Pons (tissue), 1 donor: ENCODE measurements at places on chromosomes 7 and 10.

DNA sequence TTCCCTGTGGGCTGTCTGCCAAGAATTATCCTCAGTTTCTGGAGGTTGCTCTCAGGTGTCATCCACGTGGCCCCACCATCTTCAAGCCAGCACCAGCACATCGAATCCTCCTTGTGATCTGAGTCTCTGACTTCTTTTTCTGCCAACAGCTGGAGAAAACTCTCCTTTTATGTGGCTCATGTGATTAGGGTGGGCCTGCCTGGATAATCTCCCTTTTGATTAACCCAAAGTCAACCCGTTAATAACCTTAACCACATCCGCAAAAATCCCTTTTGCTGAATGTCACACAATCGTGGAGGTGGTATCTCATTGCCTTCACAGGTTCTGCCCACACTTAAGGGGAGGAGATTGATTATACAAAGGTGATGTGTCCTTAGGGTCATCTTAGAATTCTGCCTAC is 73.8 kb downstream of the LRGUK start:
- DNase-seq, result no peak

- DNase-seq, result no peak
These were observed 30.2 kb upstream of the IKZF1 start for GRCh38 chr7:50274361-50274760.

DNA sequence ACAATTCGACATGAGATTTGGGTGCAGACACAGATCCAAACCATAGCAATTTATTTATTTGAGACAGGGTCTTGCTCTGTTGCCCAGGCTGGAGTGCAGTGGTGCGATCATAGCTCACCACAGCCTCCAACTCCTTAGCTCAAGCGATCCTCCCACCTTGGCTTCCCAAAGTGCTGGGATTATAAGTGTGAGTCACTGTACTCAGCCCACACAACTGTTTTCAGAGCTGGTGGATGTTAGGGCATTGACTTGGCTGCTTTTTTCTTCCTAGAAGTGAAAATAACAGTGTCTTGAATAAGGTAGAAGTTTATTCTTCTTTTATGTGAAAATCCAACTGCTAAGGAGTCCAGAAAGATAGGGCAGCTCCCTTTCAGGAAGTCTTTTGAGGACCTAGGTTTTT is 132.1 kb downstream of the CCDC3 start:
- DNase-seq, result no peak

- no peak for DNase-seq
These were observed 48.8 kb upstream of the EXOC6 start for GRCh38 chr10:92799568-92799967.

GRCh38 chr7:11709196-11709595 is 122.8 kb downstream of the THSD7A start:
- no peak for DNase-seq

- DNase-seq, result no peak
These were observed 2.7 kb downstream of the NOS3 start for GRCh38 chr7:150993511-150993910.

GRCh38 chr10:122056431-122057094 is 67.6 kb downstream of the TACC2 start:
- no peak for DNase-seq

- no peak for DNase-seq
These were observed 40.9 kb upstream of the FRMD4A start for GRCh38 chr10:14371581-14371980.

- no peak for DNase-seq
These were observed at the start of gene MACC1 for GRCh38 chr7:20217193-20217948. Gene MACC1, minus strand, starts transcription at chr7:20217384. Its CDS starts 55,522 bp downstream, at chr7:20161862.

DNA sequence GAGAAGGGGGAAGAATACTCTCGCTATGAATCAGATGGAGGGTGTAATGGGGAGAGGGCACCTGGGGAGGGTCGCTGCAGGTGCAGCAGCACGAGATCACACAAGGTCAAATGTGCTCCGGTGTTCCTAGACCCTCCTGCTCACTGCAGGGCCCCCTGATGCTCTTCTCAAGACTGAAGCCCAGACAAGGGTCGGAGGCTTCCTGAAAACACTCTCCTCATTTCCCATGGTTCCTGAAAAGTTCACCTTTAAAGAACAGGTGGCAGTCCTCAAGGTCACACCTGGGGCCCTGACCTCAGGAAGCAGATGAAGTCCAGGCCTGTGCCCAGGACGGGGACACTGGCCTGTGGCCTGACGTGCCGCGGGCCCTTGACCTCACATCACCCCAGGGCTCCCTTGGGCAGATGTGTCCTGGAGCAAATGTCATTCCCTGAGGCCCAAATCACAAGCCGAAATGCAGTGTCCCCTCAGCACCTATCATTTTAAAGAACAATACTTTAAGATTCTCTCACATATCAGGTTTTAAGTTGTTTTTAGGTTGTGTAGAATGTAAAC is 289.8 kb downstream of the GLRX3 start:
- no peak for DNase-seq

- no peak for DNase-seq
These were observed 174.6 kb upstream of the ITGB1 start for GRCh38 chr10:33132626-33133025.

- no peak for DNase-seq
These were observed 11.3 kb downstream of the JAKMIP3 start for GRCh38 chr10:132077091-132077490.

DNA sequence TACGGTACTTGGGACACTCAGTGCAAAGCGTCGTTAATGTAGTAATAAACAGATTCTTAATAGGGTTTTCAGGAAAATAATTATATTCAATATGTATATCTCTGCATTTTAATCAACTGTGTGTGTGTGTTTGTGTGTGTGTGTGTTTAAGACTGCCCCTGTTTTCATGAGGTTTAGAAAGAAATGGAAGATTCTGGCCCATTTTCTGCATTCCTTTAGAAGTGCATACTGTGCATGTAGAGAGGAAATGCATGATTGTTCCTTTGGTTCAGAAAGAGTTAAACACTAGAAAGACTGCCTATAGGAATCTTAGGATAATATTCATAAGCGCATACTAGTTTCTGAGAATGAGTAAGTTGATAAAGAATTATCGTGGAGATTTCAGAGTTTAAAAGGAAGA is 975 bp downstream of the CNTNAP2 start:
- no peak for DNase-seq

GRCh38 chr10:100364735-100365391 is 17.8 kb downstream of the SCD start:
- peak; percentile 75 for DNase-seq

DNA sequence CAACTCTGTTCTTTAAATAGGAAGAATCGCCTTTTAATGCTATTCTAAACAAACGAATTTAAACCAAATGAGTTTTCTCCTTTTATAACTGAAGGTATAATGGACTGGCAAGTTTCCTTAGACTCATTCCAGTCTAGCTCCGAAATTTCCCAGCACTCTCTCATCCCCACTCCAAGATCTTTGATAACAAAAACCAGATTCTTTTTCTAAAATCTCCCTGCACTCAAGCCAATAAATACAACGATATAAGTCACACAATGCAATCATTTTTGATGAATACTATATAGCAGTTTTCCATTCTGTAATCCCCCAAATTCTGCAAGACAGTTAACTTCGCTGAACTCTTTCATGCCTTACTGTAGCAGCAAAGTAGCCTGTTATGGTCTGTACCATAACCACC is 1.9 kb downstream of the OGA start:
- DNase-seq, result no peak

DNA sequence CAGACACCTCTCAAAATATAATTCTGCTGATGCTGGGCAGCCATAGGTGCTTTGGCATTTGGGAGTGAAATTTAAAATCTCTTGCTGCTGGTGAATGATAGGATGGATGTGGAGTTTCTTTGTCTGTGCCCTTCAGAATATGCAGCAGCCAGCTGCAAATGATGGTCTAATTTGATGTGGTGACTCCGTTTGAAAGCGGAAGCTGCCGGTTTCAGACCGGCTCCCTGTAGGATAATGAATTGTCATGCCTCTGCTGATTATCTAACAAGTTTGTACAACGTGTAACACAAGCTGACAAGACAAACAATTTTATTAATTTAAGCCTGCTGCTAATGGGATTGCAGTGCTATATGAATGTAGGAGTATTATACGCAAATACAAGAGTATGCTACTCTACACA is 103.5 kb downstream of the SND1 start:
- DNase-seq, result peak; percentile 70

DNA sequence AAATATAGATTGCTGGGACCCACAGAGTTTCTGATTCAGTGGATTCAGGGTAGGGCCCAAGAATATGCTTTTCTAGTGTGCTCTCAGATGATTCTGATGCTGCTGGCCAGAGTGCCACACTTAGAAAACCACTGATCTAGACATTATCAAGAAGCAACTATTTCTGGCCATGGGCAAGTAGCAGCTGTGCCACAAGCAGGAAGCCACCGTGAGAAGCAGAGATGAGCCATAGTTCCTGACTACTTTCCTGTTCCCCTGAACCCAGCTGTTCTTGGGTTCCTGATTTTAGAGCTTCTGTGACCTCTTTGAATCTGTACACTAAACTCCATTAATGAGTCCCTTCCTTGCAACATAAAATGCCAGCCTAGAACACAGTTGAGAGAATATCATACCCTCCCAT is 38.1 kb upstream of the PIK3AP1 start:
- peak; percentile 47 for DNase-seq

DNA sequence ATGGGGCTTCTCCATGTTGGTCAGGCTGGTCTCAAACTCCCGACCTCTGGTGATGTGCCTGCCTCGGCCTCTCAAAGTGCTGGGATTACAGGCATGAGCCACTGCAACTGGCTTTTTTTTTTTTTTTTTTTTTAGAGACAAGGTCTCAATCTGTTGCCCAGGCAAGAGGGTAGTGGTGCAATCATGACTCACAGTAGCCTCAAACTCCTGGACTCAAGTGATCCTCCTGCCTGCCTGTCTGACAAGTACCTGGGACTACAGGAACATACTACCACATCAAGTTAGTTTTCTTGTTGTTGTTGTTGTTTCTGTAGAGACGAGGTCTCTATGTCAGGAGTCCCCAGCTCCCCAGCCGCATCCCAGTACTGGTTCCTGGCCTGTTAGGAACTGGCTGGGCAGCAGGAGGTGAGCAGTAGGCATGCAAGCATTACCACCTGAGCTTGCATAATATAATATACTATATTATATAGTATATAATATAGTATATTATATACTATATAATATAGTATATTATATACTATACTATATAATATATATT is 55.7 kb downstream of the TPK1 start:
- no peak for DNase-seq

GRCh38 chr10:4802711-4803487 is 23.1 kb upstream of the AKR1E2 start:
- no peak for DNase-seq

DNA sequence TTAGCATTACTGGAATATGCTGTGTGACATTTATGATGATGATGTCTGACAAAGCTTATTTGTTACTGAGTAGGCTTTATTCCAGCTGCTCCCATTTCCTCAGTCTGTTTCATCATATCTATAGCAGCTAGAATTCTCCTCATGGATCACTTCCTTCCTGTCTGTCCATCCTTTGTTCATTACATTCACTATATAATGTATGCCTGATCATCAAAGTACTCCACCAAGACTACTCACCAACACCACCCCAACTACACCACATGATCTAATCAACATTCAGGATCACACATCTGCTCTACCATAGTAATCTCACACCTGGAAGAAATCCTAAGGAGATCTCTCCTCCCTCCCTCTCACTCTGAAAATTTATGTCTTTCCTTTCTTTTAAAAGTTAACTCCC is 61.3 kb downstream of the APBB1IP start:
- no peak for DNase-seq

DNA sequence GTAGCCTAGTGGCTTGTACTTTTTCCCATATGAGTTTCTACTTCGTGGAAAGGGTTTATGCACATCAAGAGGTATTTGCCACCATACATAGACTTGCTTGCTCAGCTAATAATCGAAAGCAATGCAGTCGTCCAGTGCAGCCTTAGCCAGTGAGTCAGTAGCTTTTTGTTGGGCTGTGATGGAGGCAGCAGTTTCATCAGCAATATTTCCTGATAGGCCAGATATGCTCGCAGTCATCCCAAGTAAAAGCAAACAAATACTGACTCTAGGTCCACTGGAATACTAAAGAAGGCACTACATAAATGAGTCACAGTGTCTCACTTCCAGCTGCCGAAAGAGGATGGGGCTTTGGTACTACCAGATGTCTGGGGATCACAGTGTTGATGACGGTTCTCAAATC is 2.1 kb upstream of the BNIP3 start:
- DNase-seq, result no peak

DNA sequence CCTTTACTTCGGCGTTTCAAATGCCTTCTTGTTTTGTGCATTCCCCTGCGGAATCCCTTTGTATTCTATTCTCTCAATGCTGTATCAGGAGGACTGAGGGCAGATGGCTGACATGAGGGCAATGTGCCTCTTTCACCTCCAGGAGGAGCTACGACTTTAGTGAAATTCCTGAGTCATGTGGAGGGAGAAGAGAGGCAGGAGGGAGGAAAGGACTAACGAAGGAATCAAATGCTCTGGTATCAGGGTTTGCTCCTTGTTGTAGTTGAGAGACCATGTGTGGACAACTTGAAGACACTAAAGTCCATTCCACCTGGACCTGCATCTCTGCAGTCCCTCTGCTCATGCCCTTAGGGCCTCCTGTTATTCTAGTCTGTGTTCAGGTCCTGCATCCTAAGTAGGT is 40.2 kb upstream of the PRSS58 start:
- no peak for DNase-seq

DNA sequence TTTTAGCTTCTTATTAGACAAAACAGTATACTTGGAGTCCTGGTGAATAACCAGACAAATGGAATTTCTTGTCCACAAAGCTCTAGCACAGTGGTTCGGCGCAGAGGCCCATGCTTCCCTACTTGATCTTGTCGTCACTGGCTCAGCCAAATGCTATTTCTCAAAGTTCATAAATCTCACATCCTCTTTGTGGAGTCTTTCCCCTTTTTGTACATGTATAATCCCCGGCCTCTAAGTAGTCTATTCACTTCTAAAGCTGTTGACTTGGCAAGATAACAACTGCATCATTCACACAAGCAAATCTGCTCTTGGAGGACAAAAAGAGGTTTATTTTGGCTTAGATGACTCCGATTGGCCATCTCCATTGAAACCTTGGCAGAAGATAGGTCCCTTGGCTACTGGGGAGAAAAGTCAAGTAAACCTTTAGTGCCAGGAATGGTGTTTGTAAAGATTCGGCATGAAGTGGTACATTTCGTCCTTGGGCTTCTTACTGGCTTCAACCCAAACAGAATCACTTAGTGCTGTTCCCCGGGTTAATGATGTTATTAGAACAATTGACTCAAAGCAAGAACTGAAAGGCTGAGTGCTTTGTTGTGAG is 5.1 kb upstream of the AKR1E2 start:
- DNase-seq, result peak; percentile 92

DNA sequence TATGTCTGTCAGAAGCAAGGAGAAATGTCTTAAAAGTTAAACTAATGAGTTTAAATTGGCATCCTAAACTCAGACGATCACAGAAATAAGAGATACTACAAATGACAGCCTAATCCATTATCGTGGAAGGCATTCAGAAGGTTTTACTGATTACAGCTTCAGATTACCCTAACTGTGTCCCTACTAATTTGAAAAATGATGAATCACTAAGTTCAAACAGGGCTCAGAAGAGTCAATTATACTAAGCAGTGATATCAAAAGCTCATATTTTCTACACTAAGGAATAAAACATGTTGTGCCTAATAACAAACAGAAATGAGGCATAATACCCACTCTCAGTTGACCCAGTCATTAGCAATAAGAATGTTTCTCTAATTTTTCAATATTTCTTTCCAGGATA is 152.0 kb upstream of the NRBF2 start:
- no peak for DNase-seq

- DNase-seq, result no peak
These were observed 22.4 kb downstream of the PDLIM1 start for GRCh38 chr10:95268438-95268837.

GRCh38 chr10:15262036-15262713 is 93.7 kb upstream of the NMT2 start:
- DNase-seq, result peak; percentile 64

- no peak for DNase-seq
These were observed 21.3 kb downstream of the YKT6 start for GRCh38 chr7:44222074-44222473.
